ENCODE measurements at places on chromosomes 2 and 18.

DNA sequence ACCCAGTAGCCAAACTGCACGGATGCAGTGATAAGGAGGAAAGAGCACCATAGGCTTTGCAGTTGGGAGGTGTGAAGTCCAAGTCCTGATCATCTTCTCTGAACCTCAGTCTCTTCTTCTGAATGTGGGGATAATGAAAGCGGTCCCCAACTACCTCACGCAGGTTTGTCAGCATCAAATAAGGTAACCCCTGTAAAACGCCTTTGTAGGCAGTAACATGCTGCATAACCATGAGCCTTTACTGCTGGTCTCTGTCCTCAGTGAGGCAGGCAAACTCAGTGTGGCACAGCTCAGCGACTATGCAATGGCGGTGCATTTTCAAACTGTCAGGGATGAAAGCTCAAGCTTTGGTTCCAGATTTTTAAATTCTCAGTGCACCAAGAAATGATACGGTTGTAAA lies 46.1 kb downstream of the DNMT3A start:
- no peak for DNase-seq

- no peak for DNase-seq
Observed at GRCh38 chr18:44691148-44691925, 10.6 kb downstream of the SETBP1 start.

- no peak for DNase-seq
Observed at GRCh38 chr18:607930-608329, 11.1 kb downstream of the CLUL1 start.

DNA sequence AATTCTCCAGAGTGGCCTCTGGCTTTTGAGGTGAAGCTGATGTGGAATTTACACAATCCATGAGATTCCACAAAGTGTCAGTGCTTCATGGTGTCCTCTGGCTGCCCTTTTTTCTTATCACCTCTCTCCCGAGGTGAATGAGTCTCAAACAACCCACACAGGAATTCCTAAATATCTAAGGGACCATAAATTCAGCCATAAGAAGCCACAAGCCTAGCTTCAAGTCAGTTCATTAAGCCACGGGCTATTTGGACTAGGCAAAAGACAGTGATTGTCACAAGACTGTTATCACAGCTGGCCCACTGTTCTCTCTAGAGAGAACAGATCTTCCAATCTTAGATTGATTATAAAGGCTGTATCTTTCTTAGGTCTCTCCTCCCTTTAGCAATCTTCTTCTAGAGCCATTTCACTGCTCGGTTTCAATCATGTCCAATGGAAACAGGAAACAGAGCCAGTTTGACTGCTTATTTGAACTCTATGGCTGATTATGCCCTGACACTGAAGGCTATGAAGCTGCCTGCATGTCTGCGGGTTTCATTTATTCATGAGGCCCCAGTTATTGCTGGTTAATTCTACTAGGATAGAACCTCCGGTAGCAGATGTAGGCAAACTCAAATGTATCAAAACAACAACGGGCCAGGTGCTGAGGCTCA lies 4.1 kb downstream of the NEMP2 start:
- no peak for DNase-seq

DNA sequence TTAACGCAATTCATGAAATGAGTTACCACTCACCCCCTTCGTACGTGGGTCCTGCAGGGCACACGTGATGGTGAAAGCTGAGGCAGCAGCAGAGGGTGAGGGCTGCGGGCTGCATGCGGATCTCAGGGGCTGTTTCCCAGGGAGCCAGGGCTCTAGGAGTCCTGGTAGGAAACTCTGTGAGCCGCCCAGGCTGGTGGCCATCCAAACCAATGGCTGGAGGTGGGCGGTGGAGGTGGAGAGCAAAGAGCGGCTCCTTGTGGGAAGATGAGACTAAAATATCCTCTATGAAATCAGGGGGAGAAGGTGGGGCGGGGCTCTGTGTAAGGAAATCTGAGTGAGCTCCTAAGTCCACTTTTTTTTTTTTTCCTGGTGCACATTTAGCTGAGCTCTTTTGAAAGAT lies 120.1 kb upstream of the SLC1A4 start:
- no peak for DNase-seq

GRCh38 chr18:11251891-11252270 lies 102.5 kb upstream of the PIEZO2 start:
- no peak for DNase-seq

GRCh38 chr2:163802284-163802683 lies 66.5 kb upstream of the FIGN start:
- no peak for DNase-seq

GRCh38 chr2:39158351-39158750 lies 37.5 kb upstream of the SOS1 start:
- no peak for DNase-seq

GRCh38 chr2:174546519-174547506 lies 50.8 kb downstream of the WIPF1 start:
- DNase-seq = no peak

GRCh38 chr2:67240507-67240906 lies 156.6 kb upstream of the ETAA1 start:
- DNase-seq = no peak

DNA sequence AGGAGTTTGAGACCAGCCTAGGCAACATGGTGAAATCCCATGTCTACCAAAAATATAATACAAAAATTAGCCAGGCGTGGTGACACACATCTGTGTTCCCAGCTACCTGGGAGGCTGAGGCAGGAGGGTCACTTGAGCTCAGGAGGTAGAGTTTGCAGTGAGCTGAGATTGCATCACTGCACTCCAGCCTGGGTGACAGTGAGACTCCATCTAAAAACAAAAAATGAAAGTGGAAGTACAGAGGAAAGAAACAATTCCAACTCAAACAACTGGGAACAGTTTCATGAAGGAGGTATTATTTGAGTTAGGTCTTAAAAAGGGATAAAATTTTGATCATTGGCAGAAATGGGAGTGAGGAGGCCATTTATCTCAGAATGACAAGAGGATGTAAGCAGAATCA lies 6.3 kb upstream of the RAB1A start:
- DNase-seq = no peak

DNA sequence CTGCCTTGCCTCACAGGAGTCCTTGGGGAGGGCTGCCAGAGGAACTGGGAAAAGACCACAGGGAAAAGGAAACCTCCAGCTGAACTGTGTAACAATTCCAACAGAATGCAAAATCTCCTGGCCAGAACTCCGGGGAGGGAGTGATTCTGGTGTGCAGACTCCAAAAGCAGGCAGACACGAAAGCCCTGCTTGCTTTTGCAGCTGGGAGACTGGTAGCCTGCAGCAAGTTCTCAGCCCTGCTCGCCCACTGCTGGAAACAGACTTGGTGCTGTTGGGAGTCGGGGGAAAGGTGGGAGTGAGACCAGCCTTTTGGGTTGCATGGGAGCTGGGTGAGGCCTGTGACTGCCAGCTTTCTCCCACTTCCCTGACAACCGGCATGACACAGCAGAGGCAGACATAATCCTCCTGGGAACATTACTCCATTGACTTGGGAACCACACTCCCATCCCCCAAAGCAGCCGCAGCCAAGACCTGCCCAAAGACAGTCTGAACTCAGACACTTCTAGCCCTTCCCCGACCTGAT lies 26.0 kb upstream of the NMI start:
- no peak for DNase-seq

- DNase-seq = no peak
Observed at GRCh38 chr18:68707646-68708045, 7.3 kb downstream of the TMX3 start.

GRCh38 chr2:46697830-46698323 lies 217.7 kb downstream of the MCFD2 start:
- DNase-seq = no peak

DNA sequence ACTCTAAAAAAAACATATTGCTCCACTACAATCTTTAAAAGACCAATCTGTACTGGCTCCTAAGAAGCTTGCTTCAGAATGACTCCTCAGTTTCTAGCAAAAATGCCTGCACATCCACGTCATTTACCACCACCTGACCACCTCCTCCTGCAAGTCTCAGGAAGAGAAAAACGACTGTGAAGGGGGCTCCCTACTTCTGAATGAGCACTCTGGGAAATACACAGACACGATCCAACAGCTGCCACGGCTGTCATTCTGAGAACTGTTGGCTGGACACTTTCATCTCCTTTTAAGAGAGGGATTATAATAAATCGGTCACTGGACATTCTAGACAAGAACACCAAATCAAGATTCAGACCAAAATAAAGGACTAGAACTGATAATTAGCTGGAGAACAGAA lies 21.5 kb downstream of the EPG5 start:
- DNase-seq = no peak

DNA sequence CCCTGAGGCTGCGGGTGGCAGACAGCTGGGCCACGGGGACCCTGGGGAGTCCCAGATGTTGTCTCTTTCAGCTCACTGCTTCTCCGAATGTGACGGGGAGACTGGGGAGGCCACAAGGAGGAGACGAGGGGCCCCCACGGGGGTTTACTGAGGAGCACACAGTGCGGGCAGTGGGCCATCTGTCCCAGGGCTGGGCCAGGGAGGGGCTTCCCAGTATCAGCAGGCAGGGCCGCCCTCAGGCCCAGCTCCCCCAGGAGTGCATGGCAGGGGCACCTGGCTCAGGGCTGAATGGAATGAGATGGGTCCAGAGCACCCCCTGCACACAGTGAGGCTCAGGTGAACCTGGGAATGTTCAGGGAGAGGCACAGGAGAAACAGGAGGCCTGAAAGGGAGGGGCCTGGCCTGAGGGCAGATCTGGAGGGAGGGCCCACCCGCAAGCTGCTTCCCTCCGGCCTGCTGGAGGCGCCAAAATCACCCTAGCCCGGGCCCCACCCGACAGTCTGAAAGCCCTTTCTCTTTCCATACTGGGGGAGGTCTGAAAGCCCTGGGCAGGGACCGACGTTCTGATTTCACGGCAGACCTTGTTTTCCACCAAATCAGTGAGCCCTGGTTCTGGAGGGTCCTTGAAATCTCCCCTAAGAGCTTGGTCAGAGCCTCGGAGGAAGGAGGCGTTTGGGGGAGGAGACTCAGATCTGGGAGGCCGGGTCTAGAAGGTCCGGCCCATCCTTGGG lies 35.5 kb upstream of the PTMA start:
- DNase-seq = no peak

DNA sequence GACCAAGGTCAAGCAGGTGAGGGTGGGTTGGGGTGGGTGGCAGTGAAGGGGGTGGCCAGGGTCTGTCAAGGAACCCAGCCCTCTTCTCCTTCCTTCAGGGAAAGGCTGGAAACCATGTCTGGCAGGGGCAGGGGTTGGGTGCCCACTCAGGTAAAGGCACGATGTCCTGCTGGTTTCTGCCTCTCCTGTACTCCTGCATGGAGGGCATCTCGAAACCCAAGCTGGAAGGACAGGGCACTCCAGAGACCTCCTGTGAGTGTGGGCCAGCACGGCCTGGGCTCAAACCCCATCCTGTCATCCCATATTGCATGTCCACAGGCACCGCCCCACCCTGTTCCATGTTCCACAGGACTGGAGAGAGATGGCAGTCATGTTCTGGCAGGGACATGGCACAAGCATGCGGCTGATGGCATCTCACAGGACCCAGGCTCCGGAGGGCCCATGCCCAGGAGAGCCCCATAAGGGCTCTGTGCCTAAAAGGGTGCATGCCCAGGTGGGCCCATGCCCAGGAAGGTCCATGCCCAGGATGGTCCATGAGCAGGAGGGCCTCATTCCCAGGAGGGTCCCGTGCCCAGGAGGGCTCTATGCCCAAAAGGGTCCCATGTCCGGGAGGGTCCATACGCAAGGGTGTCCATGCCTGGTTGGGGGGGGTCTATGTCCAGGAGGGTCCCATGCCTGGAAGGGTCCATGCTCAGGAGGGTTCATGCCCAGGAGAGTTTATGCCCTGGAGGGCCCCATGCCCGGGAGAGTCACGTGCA lies 6.4 kb downstream of the GPR35 start:
- DNase-seq = peak; percentile 37
